ENCODE measurements at places on chromosomes 3 and 15.

DNA sequence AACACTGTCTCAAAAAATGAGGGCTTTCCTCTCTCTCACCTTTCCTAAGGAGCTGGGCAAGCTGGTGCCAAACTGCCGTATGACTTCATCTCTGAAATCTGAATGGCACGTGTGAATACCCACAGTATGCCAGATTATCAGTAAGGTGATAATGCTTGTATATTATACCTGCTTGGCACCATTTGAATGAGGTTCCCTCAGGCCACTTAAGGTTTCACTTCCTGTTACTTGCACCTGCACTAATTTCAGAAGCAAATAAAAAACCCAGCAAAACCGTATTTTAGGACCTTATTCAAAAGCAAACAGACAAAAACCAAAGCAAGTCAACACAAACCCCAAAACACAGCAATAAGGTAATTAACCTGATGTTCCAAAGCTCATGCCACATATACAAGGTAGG lies 19.7 kb downstream of the FOXP1 start:
- no peak for DNase-seq

- no peak for DNase-seq
Measured at GRCh38 chr3:31565288-31565687, 32.6 kb downstream of the STT3B start.

- no peak for DNase-seq
Measured at GRCh38 chr15:34284937-34285336, 52.6 kb downstream of the SLC12A6 start.

DNA sequence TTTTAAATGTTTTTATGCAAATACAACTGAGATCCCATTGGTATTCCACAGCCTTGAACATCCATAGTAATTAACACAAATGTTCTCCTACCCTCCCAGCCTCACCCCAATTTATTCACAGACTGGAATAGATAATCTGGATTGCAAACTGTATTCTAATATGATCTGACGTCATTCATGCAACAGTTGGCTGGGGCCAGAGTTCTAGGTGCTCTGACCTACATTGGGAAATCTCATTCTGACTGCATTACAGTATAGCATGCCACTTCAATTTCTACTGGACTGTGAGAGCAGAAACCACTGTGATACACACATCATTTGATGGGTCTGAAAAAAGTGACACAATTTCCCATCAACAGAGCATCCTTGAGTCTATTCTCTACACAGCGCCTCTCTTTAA lies 403.1 kb downstream of the MAGI1 start:
- no peak for DNase-seq

GRCh38 chr3:167798443-167798842 lies 62.9 kb downstream of the SERPINI1 start:
- DNase-seq = no peak

DNA sequence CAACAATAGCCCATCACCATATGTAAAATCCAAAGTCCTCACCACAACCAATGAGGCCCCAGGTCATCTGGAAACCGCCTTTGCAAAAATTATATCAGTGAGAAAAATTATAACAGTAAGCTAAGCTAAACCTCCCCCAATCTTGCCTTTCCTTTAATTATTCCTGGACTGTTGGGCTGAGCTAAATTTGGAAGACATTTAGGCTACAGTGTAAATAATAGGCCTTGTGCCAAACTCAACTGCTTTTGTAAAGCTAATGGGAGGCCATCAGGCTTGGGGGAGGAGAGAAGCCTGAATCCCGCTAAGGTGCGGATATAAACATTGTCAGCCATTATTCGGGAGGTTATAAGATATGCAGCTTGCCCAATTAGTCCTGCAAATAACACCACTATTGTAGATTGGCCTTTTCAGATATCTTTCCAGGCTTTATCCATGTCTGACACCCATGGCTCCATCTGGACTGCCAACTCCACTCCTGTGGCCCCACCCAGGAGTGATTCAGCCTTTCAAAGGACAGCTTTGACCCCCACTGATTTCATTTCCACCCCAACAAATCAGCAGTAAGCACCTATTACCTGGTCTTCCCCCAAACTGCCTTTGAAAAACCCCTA lies 53.0 kb upstream of the CA12 start:
- no peak for DNase-seq

- no peak for DNase-seq
Measured at GRCh38 chr3:119818937-119819336, 37.0 kb downstream of the NR1I2 start.

DNA sequence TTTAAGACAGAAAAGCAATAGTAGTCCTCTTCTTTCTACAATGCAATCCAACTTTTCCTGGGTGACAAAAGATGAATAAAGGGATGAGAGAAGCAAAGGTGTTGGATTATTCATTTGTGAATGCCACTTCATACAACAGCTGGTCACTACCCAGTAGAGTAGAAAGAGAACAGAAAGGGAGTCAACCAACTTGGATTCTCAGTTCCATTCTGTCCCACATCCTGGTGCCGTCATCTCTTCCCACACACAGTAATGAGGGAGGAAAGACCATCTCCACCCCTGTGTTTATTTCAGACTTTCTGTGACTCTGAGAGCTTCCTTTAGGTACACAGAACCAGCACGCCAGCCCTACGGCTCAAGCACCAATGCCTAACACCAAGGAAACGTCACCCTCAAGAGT lies 71.0 kb downstream of the FOXP1 start:
- DNase-seq = no peak

DNA sequence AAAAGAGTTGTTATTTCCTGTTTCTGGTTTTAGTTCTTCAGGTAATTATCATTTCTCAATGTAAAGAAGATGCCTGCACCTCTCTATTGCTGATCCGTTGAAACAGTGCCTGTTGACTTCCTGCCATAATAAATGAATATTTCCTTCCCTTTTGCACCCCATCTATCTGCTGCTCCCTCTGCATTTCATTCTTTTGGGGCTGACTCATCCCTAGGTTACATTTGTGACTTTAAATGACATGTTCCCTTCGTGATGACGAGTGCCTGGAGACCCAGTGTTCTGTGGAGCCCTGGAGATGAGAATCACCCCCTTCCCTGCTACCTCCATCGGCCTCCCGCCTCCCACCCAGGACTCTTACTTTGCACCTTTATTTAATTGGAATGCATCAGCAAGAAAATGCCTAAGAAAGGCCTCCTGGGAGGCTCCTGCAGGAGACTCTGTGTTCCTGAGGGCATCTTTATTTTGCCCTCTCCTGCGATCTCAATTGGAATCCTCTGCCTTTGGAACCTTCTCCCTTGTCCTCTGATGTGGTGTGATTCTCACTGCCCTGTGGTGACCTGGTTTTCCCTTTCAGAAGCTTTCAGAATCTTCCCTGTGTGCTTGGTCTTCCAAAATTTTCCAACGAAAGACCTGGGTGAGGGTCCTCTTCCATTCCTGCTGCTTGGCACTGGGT lies 13.7 kb downstream of the LRRK1 start:
- no peak for DNase-seq

DNA sequence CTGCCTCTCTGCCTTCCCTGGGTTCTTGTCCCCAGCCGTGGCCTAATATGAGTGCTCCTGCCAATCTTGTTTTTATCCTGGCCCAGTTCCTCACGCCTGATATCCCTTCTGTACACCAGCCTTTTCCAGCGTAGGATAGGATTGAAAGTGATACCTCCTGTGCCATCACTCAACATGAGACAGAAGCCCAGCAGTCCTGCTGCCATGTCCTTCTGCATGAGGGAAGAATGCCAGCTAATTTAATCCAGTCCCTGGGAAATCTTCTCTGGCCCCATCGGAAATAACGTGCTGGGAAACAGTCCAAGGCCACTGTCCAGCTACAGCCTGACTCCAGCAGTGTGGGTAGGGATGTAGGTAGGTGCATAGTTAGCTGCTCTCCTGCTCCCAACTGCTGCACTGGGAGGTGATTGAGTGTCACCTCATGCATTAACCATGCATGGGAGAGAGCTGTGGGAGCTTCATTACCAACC lies 92.0 kb upstream of the TPM1 start:
- no peak for DNase-seq

GRCh38 chr3:181715571-181716340 lies 4.0 kb downstream of the SOX2 start:
- DNase-seq = no peak

DNA sequence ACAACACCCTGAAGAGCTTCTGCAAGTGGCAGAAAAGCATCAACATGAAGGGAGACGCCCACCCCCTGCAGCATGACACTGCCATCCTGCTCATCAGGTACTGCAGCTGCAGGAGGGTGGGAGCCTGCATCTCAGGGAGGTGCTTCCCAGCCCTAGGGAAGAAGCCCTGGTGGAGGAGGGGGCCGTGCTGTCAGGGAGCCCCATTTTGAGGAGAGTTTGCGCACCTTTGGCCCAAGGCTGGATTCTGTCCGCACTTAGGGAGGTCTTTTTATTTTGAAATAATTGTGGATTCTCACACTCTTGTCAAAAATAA lies 42.1 kb downstream of the SAXO2 start:
- no peak for DNase-seq

GRCh38 chr15:74337607-74338211 lies 29.7 kb downstream of the CYP11A1 start:
- DNase-seq = no peak

DNA sequence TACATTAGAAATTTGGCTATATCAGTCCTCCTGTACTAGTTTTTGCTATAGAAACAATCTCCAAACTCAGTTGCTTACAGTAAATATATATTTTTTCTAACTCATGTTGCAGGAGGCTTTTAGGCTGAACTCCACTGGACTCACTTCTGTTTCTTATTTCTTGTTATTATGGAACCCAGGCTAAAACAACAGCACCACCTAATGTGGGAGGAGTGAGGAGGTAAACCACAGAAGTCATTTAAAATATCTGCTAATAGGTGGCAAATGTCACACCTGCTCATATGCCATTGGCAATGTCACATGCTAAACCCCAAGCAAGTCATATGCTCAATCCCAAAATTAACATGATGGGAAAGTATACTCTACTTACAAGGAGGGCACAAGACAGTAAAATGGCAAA lies 462.2 kb downstream of the PLOD2 start:
- no peak for DNase-seq

GRCh38 chr3:43693594-43693993 lies 2.9 kb downstream of the ABHD5 start:
- no peak for DNase-seq

GRCh38 chr15:56960116-56960515 lies 41.7 kb downstream of the TCF12 start:
- DNase-seq = no peak

DNA sequence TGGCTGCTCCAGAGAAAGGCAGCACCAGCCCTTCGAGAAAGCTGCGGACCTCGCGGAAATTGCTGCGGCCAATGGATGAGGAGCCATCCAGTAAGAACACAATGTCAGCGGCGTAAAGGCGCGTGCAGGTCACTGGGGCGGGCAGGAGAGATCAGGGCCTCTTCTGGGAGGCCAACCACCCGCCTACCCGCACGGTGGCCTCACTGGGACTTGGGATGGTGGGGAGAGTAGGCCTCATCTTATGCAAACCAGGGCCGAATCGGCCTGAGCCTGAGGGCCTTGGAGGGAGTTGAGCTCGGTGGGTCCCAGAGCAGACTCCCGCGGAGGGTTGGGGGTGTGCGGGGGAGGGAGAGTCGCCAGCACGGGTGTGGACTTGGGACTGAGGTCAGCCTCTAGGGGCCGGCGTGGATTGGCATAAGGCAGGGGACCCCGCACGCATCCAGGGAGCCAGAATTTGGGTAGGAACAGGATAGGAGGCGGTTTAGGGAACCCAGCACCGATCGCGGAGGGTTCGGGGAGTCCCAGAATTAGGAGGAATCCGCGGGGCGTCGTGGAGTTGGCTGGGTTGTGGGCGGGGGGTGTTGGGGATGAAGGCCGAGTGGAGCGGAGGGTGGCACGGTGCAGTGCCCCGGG lies 596 bp downstream of the COL7A1 start:
- no peak for DNase-seq

DNA sequence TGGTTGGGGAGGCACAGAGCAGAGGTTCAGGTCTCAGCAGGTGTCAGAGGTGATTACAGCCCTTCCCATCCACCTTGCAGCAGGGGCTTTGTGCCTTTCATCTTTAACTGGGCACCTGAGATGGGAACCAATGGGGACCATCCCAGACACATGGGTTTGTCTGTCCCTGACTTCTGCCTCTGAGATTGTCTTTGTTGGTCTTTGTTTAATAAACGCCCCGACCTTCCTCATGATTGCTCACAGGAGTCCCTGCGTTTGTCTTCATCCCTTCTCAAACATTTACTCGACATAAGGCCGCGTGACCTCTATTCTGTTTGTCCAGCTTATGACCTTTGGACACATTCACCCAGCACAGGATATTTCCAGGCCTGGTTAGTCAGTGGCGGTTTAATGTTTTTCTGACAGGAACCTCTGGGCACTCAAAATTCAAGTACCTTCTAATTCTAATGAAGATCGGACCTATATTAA lies 5.9 kb downstream of the ZSCAN2 start:
- DNase-seq = no peak

- no peak for DNase-seq
Measured at GRCh38 chr15:79643393-79643792, 211.3 kb downstream of the MINAR1 start.

GRCh38 chr3:10193692-10194327 lies 29.1 kb downstream of the IRAK2 start:
- no peak for DNase-seq

GRCh38 chr15:42903388-42904324 lies 16.9 kb downstream of the TTBK2 start:
- no peak for DNase-seq

- DNase-seq = no peak
Measured at GRCh38 chr15:77627581-77627980, 5.1 kb downstream of the LINGO1 start.

DNA sequence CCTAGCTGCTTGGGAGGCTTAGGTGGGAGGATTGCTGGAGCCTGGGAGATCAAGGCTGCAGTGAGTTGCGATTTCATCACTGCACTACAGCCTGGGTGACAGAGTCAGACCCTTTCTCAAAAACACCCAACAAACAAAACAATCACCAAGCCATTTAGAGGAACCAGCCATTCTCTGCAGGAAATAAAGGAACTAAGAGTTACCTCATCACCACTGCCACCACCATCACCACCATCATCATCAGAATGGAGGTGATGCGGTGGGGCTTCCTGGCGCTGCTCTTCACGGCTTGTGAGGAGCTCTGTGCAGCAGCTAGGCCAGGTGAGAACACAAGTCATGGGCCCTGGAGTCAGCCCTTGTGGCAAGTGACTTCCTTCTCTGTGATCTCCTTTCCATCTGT lies 37.7 kb upstream of the KLHL25 start:
- no peak for DNase-seq

GRCh38 chr3:103083848-103084631 lies 649.2 kb downstream of the ZPLD1 start:
- DNase-seq = no peak

DNA sequence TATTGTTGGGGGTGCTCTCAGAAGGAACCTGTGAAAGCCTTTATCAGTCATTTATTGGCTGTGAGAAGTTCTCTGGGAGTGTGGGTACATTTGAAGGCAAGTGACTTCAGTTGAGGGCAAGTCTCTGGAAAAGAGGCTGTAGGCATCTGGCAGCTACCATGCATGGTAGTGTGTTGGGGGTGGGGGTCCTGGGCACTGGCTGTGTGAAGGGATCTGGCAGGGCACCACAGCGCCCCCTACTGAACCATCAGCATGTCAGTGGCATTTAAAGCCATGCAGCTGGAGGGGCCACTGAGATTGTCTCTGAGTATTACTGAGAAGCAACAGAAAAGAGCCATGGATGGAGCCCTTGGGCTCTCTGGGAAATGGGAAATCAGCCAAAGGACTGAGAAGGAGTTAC lies 30.6 kb downstream of the CRTAP start:
- DNase-seq = peak; percentile 28

GRCh38 chr15:77024273-77025082 lies 29.6 kb downstream of the PSTPIP1 start:
- DNase-seq = peak; percentile 76

GRCh38 chr3:31041161-31041978 lies 146.9 kb upstream of the GADL1 start:
- DNase-seq = no peak

GRCh38 chr3:64761729-64762128 lies 73.9 kb upstream of the ADAMTS9 start:
- no peak for DNase-seq

- DNase-seq = no peak
Measured at GRCh38 chr15:63369781-63370180, 11.9 kb downstream of the CA12 start.
